ENCODE measurements at places on chromosomes 1 and 21.
A peak's percentile ranks its signal among the peaks of the same experiment; 100 is the strongest.

DNA sequence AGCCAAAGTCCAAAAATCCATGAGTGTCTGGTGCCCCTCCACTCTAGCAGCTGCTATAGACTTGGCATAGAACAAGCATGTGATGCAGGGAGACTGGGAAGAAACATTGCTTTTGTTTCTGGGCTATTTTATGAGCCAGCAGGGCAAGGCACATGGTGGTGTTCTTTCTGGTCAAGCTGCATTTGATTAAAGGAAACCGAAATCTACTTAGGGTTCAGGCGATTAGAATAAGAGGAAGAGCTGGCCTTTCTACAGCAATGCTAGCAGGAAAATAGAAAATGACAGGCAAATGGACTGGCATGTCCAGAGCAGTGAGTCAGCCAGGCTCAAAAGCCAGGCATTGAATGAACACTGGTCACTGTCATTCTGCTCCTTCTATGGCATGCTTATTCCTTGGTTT is 28.5 kb upstream of the ARHGAP29 start:
- no peak for DNase-seq

GRCh38 chr1:115838431-115839028 is 2.4 kb downstream of the NHLH2 start:
- DNase-seq, result no peak

DNA sequence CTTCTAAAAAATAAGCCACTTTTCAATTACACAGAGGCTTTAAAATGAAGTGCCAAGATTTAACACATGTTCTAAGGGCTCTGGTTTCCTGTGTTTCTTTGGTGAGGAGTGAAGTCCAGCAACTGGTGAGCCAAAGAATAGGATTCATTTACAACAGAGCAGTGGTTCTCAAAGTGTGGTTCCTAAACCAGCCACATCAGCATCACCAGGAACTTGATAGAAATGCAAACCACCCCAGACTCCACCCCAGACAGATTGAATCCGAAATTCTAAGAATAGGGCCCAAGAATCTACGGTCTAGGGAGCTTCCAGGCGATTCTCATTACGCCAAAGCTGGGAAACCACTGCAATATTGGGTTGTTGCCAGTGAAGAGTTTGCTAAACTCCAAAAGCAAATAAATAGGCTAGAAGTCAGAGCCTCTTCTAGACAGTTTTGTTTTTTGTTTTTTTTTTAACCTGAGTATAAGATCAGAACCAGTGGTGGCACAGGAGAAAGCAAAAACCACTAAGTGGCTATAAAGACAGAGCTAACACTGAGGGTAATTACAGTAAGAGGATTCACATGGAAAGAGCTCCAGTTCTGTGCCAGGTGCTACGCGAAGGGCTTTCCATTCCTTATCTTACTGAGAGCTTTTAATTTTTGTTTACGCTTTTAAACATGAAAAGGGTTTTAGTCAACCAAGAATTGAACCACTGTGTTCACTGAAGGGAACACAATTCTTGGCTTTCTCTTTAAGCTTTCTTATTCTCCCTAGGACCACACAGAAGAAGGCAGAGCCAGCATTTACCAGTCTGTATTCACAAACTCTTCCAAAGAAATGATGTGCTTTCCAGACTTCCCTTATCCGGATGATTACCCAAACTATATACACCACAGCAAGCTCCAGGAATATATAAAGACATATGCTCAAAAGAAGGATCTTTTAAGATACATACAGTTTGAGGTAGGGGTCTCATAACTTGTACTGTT is 42.4 kb upstream of the FMO2 start:
- no peak for DNase-seq

DNA sequence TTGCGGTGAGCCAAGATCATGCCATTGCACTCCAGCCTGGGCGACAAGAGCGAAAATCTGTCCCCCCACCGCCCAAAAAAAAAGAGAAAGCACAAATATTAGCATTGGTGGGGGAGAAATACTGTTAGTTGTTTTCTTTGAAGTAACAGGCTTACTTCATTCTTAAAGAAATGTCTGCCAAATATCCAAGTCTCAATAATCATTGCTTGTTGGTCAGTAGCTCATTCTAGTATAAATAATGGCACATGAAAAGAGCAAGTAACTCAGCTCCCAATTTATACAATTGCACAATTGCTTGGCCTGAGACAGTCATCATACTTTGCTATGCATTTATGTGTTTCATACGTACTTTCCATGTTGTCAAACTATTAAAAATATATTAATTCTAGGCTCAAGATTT is 499.2 kb upstream of the PLXNA2 start:
- no peak for DNase-seq

DNA sequence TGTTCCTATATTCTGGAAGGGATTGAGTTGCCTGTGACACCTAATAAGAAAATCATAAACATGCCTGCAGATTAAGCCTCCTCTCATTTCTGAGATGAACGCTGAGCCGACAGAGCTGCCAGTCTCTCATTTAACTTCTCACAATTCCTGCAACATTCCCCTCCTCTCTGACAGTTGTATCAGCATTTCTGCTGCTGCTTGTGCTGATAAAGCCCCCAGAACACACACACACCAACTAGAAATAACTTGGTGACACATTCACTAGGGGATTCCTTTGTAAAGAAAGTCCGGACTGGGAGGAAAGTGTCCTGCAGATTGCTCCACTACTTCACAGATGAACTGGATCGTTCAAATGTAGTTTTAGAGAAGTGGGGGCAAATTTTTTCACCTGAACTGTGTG is 437.3 kb downstream of the PLA2G4A start:
- no peak for DNase-seq

DNA sequence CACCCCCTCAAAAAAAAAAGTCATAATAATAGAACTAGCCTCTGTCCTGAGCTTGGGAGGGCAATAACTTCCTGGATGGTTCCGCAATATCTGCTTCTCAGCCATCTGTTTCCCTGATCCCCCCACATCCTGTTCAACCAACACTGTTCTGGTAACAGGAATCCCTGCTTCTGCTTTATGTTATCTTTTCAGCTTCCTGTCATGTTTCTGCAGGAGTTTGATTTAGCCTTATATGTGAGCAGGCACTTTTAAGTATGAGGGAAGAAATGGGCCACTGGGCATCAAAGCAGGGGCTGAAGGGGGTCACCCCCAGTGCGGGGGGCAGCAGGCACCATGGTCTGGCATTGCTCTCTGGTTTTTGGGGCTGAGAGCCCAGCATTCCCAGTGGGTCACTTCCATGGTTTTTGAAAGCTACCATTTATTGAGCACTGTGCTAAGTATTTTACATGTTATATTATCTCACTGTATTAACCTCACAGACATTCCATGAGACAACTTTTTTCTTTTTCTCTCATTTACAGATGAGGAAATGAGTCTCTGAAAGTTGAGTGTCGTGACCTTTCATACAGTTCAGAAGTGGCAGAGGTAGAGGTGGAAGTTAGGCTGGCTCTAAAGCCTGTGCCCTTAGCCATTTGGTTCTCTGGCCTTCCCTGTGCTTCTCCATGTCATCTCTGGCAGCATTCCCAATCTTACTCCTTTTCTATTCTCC is 61.9 kb downstream of the DNTTIP2 start:
- no peak for DNase-seq

GRCh38 chr1:52424231-52424636 is 19.8 kb downstream of the PRPF38A start:
- no peak for DNase-seq

DNA sequence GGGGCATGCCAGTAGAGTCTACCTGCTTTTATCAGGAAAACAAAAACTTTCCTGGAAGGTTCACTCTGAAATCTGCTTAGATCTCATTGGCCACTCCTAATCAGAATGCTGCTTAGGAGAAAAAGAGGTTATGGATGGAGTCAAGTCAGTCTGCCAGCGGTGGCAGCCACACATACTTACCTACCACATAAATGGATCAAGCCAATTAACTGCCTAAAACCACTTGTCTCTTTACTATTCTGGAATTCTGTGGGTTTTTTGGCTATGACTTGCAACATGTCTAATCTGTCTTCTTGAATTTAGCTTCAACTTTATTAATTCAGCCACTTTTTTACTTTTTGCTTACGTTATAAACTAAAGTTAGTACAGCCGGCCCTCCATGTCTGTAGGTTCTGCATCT is 140.2 kb upstream of the SERTAD4 start:
- no peak for DNase-seq

- no peak for DNase-seq
Measured at GRCh38 chr1:201089596-201089995, 22.6 kb downstream of the CACNA1S start.

GRCh38 chr21:42595283-42596187 is 57.9 kb upstream of the PDE9A start:
- no peak for DNase-seq

- DNase-seq, result no peak
Measured at GRCh38 chr1:24640288-24640687, 2.8 kb upstream of the SRRM1 start.

GRCh38 chr1:12480748-12481362 is 137.2 kb downstream of the DHRS3 start:
- peak; percentile 30 for DNase-seq

DNA sequence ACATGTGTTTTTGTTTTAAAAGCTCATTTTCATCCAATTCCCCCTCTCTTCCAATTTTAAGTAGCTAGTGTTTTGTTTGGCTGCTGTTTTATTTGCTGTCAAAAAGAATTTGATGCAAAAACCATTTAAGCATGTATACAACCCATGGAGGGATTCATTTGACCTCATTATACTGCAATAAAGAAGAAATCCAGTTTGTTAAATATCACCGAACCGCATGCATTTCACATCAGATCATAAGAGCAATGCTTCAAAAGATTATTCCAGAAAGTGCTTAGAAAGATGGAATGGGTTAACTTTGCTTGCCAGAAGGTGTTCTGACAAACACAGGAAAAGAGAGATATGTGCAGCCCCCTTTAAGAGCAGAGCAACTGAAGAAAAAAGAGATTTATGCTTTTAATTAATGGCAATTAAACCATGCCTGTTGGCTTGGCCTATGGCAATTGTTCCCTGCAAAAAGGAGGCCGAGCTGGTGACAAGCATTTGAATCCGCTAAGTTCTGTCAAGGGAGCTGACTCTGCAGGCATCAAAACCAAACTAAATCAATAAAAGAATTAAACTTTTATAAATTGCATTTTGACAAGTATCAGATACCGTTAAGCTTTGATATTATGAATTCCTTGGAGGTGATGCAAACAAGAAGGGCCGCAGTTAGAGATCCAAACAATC is 14.4 kb upstream of the BARHL2 start:
- DNase-seq, result no peak

GRCh38 chr21:44849616-44850130 is 23.8 kb downstream of the PTTG1IP start:
- DNase-seq, result no peak

DNA sequence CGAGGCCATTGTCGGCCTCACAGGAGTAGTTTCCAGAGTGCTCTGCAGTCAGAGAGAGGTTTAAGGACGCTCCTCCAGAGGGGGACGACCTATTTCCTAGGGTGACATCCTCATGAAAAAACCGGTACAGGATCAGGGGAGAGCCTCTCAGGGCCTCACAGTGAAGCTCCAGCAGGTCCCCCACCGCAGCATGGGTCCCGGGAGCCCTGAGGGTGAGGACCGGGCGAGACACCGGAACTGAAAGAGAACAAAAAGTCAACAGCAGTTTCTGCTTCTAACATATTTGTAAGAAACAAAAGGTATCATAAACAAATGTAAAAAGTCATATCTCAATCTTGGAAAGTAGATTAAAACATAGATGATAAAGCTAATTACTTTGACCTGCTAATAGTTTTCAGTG is 31.3 kb downstream of the FCRL5 start:
- no peak for DNase-seq

- DNase-seq, result peak; percentile 51
Measured at GRCh38 chr1:229430761-229431283, 3.1 kb downstream of the ACTA1 start.

- DNase-seq, result no peak
Measured at GRCh38 chr1:54291276-54292001, 91.5 kb downstream of the MRPL37 start.

- no peak for DNase-seq
Measured at GRCh38 chr1:39262802-39263201, 58.3 kb downstream of the MACF1 start.

DNA sequence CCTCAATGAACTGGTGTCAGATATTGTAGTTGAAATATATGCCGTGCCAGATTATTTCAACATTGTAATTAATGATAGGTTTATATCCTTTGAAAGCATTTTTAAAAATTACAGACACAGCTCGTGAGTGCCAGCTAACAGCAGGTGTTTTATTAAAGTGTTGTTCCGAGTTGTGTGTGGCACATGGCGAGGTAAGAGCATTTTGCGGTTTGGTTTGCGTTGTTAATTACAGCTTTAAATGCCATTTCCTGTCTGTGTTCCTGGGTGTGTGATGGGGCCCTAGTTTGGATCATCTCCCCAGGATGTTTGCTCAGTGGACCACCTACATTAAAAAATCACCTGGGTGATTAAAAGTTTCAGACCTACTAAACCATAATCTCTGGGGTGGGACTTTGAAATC is 97.4 kb downstream of the PRDM2 start:
- no peak for DNase-seq

DNA sequence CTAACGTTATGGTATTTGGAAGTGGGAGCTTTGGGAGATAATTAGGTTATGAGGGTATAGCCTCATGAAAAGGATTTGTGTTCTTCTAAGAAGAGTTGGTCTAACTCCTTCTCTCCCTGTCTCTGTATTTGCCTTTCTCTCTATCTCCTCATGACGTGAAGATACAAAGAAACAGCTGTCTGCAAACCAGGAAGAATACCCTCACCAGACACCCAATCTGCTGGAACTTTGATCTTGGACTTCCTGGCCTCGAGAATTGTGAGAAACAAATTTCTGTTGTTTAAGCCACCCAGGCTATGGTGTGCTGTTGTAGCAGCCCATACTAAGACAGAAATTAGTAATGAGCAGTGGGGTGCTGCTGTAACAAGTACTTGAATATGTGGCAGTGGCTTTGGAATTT is 16.1 kb downstream of the C1orf141 start:
- no peak for DNase-seq

DNA sequence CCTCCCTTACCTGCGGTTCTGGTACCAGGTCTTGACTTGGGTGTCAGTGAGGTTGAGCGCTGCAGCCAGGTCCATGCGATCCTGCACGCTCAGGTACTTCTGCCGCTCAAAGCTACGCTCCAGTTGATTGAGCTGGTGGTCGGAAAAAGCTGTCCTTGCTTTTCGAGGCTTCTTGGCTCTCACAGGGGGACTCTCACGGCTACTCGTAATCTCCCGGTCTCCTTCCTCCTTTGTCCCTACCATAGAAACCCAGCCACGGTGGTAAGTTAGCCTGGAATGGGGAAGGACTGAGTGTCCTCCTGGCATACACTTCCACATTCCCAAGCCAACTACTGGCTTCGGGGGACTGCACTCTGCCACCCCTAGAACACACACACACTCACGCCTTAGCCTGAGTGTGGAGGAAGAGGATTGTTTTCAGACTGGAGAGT is 2.6 kb downstream of the BARHL2 start:
- DNase-seq, result no peak

Measured in stimulated activated CD4-positive, alpha-beta T cell treated with anti-CD3 and anti-CD28 coated beads, Interleukin-2, amount 100 ng/mL, for 24 hours (primary cell).